Aorta (tissue), 5 donors: ENCODE measurements at places on chromosomes 2 and 18.

DNA sequence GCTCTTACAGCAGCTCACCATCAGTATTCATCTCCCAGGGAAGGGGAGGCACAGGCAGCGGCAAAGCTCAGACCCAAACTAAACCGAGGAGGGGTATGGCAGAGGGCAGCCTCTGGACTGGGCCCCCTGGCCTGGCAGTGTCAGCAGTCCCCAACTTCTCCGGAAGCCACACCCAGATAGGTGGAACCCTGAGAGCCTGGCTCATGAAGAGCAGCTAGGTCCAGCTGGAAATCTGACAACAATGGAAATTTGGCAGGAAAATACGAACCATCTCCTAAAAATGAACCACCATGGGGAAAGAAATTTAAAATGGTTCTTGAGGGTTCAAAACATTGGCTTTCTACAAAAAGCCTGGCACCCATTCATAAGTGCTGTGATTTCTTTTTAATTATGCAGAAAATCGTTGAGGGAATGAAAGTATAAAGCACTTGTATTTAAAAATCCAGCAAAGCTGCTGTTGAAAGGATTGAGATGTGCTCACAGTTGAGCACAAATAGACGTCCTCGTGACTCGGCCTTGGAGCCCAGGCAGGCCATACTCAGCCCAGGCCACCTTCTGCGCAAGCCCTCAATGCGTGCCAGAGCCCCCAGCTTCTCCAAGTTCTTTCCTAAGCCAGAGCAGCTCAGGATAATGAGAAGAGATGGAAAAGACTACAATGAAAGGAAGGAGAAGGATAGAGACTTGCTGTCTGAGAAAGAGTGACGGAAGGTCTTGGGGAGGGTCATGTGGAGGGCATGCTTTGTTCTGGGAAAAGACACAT, 93.0 kb downstream of the COL6A3 start:
- DNase-seq = peak; percentile 82

DNA sequence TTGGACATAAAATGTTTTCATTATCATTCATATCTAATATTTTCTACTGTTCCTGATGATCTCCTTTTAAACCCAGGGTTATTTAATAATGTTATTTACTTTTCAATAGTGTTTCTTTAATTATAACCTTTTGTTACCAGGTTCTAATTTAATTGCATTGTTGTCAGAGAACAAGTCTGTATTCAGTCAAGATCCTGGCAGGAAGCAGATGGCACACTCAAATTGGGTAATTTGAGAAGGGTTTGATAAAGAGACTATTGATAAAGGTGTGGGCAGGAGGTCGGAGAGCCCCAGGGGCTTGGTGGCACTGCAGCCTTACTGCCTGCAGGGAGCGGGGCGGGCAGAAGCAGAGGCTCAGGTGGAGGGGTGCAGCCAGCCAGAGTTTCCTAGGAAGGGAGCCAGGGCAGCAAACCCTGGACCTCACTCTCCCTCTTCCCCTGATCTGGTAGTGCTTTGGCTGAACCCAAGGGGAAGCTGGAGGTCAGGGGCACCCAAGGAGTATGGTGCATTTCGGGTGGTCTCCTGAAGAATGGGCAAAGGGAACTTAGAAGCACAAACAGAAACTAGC, 2.3 kb upstream of the KIF1A start:
- no peak for DNase-seq

DNA sequence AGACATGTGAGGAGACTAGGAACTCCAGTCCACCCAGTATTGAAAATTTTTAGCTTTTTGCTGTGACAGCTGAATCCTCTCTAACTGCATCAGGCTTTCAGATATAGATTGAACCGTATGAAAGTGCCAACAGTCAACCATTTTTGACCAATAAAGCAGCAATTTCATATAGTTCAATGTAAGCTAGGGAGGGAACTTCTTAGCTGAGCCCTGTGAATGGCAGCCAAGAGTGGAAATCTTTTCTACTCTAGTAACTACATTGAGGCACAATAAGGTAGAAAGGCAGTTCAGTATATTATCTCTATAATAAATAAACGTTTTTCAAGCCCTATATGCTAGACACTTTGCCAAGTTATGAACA, 96.3 kb upstream of the TANK start:
- no peak for DNase-seq

GRCh38 chr2:241636182-241637017, 558 bp downstream of the THAP4 start:
- DNase-seq = peak; percentile 84

DNA sequence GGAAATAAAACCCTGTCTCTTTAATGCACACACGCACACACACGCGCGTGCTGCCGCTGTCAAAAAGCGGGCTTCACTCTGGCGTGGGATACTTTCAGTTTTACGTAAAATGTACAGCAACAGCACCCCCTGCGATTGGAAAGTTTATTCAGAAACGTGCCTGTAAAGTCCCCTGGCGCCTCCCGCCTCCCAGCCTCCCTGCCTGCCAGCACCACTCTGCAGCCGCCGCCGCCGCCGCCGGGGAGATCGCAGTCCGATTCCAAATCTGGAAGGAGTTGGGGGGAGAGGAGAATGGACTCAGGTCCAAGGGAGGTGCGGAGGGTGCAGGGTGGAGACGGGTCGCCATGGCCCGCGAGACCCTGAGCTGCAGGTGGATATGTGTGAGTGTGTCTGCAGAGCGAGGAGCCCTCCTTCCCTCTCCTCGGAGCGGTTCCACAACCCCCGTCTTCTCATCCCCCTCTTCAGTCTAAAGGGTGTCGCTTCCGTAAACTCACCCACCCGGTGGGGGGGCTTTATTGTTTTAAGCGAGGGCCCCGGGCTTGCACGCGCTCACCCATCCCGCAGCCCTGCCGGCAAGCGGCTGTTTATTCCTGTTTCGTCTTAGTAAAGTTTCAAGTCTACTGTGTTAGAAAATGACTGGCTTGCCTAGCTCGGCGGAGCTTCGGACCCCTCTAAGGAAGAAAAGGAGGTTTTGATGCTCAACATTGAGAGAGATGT, 1.8 kb upstream of the BCL11A start:
- DNase-seq = no peak

GRCh38 chr2:240598311-240598911, 11.9 kb downstream of the CAPN10 start:
- peak; percentile 45 for DNase-seq

DNA sequence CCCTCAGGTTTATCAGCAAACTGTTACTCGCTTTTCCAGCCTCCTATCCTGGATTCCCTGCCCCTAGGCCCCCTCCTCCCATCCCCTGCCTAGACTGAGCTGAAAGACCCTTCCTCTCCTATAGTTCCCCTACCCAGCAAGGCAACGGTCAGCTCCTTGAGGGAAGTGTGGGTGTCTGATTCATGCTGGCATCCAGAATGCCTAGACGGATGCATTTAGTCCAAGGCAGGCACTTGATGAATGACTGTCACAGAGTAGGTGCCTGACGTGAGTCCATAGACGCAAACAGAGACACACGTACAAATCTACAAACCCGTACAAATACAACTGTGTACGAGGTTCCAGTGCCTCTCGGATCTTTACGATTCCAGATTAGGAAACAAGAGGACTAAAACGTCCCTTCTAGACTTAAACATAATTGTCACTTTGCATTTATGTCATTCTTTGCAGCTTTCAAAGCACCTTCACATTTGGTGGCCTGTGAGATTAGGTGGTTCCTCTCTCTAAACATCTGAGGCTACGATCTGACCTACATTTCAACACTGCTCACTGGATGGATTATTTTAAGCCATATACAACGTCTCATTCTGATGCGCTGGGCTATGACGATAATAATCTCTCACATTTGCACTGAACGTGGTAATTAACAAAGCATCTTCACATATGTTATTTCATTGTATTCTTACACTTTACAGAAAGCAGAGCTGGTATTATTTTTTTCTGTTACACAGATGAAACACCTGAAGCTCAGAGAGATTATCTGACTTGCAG, 36.7 kb downstream of the DNMT3A start:
- no peak for DNase-seq

DNA sequence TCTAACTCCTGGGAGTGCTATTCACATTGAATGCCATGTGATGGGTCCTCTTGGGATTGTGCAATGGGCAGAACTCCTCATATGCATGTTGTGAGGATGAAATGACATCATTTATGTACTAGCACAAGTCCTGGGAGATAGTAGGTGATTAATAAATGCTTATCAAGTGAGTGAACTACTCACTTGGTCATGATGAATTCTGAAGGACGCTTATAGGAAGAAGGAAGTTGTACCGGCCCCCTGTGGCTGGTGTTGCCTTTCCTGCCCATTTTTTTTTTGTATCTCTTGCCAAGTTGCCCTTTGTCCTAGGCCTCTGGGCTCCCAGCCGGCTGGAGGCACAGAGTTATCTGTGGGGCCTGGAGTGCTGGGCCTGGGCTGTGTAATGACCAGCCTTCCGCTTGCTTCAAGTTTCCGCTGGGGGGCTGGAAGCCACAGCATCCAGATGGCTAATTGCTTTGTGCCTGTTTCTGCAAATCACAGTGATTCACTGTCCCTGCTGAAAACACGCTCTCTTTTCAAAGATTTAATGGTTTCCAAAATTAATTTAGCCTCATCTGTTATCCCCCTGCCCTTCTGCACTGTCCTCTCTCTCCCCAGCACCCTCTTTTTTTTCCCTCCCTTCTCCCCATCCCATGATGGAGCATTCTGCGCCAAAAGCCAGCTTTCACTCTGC, 33.7 kb upstream of the MRPL33 start:
- DNase-seq = no peak

DNA sequence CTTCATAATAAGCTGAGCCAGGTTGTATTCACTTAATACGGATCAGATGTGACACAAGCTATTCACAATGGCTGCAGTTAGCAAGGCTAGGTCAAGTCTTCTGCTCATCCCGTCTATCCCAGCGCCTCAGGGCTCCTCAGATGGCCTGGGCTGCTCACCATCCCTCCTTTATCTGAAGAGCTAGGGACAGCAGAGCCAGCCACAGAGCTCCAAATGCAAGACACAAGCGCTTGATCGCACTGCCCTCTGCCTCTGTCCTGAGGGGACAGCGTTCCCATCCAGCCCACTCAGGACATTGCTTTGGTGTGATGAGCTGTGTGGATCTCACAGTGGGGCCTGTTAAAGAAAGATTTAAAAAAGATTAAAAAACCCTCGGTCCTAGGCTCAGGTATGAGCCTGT, 254.4 kb upstream of the HS6ST1 start:
- DNase-seq = no peak

GRCh38 chr18:31273812-31274527, 44.0 kb upstream of the DSG1 start:
- DNase-seq = no peak

- DNase-seq = no peak
Observed at GRCh38 chr2:211868996-211869533, 669.5 kb downstream of the ERBB4 start.

- DNase-seq = no peak
Observed at GRCh38 chr2:108616318-108616717, 82.0 kb downstream of the LIMS1 start.

- DNase-seq = no peak
Observed at GRCh38 chr2:110731064-110731463, 1.3 kb upstream of the ACOXL start.

- DNase-seq = no peak
Observed at GRCh38 chr18:45463451-45463850, 151.8 kb upstream of the SLC14A2 start.

DNA sequence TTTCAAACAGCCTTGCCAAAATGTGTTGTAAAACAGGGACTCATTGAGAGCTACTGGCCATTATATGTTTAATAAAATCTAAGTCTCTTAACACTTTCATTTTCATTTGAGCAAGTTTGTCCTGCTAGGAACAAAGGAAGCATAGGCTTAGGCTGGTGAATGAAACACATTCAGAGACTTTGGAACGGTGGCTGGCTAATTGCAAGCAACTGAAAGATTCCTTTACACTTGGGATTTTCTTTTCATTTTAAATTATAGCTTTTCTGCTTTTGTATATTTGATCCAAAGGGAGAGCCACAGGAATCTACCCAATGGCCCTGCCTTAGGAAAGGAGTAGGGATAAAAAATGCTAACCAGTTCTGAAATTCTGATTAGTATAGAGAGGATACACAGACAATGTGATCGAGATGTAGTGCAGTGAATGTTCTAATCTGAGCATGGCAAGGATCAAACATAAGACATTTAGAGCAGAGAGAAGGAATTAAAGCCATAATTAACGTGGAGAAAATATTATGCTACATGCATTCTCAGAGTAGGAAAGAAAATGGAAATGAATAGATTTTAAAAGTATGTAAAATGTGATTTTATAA, 911.4 kb upstream of the SLC39A10 start:
- no peak for DNase-seq

DNA sequence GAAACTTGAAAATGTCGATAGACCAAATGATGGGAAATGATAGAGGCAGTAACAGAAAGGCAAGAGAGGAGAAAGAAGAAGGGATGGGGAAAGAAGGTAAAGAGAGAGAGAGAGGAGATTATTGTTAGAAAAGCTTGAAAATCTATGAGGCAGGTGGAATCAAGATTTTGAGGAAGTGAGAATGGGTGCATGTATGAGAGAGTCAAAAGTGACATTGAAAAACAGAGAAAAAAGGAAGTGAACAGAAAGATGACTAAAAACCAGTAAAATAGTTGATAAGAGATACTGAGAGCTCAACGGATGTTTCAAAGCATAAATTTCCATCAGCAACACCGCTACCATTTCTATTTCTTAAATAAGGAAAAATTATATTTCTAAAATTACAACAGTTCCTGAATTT, 327.4 kb upstream of the CWC22 start:
- no peak for DNase-seq

- DNase-seq = peak; percentile 92
Observed at GRCh38 chr18:111306-112014, 46.9 kb upstream of the USP14 start.

DNA sequence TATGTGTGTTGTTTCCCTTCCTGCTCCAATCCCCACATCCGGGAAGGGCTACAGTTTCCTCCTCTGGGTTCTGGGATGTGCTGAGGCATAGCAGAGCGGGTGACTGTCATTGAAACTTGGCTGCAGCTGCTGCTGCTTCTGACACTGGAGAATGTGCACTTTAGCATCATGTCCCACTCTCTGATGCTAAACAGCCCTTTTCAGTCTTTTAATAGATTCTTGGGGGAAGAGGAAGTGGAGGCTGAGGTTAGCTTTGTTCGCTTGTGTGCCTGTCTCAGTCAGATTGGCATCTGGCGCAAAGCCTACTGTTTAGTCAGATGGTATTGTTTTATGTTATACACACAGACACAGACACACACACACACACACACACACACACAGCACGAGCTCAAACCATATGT, 136.5 kb upstream of the RND3 start:
- DNase-seq = no peak

DNA sequence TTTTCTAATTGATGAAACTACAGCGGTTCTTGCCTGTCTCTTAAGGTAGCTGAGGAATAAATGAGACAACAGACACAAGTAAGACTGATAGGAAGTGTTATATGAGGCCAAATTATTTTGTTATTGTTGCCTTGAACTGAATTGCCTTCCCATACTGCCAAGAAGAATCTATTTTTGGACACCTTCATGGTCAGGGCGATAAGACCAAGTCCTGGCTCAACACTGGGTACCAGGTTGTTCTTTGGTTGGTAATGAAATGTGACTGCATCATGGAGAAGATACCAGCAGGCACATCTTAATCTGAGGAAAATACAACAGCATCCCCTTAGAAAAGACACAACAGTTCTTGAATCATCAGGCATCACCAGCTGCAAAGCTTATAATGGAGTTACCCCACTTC, 23.7 kb downstream of the MSGN1 start:
- no peak for DNase-seq
